Astrocyte (in vitro differentiated cells and primary cell): ENCODE measurements at places on chromosomes 3 and 15.

- DNase-seq = no peak
These were observed 356.2 kb downstream of the OCA2 start for GRCh38 chr15:27742751-27743477.

DNA sequence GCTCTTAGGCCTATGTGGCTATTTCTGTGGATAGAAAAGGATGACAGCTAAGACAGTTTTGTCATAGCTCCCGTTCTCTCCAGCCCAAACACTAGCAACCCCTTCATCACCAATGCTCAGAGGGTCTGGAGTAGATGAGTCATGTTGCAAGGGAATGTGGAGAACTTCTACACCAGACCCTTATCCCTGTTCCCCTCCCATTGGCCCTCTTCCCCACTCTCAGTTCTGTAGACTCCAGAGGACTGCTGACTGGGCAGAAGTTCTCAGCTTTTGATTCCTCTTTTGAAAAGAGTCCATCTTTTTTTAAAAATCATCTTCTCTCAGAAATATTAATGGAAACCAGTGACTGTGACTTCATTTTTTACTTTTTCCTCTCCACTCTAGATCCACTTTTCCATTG lies 2.4 kb upstream of the MYZAP start:
- DNase-seq = no peak

- no peak for DNase-seq
These were observed 4.5 kb downstream of the NOX5 start for GRCh38 chr15:69018951-69019350.

DNA sequence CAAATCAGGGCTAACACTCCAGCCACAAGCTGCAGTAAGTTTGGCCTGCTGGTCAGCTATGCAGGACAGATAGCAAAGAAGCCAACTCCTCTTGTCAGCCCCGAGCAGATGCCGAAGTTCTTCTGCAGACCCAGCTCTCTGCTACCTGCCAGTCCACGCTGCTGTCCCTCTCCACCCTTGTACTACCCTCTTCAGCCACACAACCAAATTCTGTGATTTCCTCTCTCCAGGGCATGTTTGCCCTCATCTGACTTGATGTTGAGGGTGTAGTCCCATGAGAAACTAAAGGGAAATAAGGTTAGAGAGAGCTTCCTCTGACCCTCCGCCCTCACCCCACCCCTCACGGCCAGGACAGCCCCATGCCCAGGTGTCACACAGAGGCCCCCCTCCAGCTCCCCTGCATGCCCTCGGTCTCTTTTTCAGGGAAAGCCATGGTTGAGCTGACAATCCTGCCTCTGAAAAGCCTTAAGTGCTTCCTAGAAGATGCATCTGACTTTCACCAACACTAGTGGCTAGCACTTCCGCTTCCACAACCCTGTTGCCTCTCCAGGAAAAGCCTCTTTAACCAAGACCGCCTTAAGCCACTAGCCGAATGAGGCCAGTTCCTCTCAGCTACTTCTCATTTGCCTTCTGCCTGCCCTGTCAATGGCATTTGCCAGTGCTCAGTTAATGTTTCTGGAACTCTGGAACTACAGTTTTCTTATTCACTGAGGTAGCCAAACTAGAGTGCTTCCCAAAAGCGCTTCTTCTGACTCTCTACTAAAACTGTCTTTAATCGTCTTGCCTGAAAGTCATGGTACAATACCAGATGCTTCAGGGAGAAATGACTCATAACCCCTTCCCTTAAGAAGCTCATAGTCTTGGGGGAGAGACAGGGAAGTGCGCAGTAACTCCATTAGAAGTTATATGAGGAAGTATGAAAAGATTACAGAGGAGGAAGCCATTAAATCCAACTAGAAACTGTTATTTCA lies 300.4 kb upstream of the STT3B start:
- peak; percentile 21 for DNase-seq

DNA sequence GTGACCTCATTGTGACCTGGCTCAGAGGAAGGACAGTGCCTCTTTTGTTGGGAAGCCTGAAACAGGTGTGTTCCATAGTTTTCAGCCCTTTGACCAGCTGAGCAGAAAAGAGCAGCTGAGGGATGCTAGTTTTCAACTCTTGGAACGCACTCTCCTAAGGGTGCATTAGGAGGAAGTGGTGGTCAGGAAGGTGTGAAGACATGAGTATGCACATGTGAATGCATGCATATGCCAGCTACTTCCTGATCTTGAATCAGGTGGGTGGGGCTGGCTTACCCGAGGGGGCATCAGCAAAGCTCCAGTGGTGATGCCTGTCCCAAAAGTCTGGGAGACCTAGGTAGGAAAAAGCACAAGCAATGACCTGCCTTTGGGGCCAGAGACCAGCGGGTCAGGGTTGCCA lies 23.3 kb upstream of the CEMIP start:
- DNase-seq = no peak

DNA sequence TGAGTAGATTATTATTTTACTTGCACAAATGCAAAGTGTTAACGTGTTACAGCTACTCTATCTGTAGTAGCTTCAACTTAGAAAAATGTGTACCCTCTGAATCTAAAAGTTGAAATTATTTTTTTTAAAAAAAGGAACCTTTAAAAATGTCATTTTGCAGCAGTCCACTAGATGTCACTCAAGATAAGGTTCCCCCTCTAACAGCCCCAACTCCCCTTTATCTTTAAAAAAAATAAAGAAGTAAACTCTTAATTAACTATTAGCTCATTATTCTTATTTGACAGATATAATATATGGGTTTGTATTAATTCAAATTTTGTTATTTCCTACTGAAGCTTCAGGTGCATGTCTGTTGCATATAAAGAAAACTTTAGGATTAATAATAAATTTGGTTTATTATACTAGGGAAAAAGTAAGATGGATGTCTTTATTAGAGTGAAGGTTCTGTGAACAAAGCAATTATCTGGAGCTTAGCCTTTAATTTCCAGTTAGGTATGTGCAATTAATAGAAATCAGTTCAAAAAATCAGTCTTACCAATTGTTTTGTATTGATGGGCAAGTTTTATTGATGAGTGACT lies 288.5 kb downstream of the VGLL3 start:
- DNase-seq = no peak

DNA sequence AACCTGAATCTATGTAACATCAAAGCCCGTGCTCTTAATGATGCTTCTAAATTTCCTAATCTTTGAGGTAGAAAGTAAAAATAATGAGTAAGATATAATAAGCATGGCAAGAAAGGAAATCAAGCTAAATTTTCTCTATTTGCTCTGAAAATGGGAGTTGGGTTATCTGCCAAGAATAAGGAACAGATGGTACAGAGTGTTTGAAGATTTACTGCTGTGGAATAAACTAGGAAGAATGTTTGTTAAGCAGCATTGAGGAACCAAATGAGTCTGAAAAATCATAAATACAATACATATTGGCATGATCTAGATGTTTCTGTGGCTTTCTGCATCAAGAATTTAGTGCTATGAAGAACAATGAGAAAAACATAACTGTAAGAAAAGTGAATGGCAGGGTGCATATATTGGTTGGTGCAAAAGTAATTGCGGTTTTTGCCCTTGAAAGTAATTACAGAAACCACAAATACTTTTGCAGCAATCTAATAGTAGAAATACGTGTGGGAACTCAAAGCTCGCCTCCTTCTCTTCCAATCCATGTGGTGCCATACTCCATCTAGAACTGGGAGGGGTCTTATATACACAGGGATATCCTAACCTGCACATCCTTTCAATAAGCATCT lies 87.6 kb downstream of the SUCNR1 start:
- DNase-seq = no peak

DNA sequence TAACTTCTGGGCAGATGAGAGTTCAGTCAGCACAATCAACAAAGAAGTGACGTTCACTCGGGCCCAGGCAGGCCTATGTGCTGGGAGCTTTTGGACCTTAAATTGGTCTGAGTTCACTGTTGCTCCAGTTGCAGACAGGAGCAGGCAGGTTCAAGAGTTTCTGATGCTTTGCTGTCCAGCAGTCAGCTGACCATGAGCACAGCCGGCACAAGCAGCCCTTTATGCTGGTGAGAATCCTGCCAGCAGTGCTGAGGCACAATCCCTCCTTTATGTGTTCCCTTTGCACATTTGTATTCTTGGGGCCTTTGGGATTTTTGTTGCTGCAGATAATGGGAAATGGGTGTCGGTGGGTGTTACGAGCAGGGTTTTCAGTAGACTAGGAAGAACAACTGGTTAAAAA lies 81.2 kb upstream of the GOLGA8J start:
- DNase-seq = no peak

- no peak for DNase-seq
These were observed 26.4 kb downstream of the MESP1 start for GRCh38 chr15:89724621-89725020.

GRCh38 chr3:38960953-38961622 lies 90.7 kb downstream of the SCN11A start:
- peak; percentile 18 for DNase-seq

DNA sequence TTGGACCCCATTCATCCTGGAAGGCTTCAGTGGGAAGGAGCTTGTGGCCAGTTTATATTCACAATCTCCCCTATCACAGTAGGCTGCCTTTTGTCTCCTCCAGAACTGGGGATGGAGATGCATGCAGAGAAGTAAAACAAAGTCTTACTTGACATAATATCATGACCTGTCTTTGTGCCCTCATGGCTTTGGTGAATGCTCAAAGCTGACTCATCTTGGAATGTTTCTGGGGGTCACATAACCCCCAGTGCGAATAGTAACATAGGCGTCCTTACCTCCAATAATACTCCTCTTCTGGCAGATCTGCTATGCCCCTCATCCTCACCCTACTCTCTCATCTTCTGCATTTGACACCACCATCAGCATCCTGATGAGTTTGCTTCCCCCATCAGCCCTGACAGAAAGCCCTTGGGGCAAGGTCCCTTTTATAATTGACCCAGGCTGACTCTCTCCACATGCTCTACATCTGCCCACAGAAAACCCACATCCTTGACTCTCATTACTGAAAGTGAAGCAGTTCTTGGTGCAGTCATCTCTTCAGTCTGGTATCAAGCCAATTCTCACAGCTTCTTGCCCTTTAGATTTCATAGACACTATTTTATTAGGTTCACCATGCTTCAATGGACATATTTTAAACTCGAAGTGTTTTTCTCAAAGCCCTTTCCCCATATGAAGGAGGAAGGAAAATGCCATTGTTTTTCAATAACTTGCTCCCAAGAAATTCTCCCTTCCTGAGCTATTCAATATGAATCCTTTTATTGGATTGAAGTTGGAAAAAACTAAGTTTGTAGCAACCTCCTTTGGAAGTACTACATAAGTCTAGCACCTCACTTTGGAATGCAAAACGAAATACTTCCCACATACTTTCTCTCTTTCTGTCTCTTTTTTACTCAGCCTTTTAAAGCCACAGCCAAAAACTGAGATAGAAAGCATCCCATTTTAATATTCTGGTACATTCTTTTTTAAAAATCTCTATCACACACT lies 36.6 kb downstream of the OSTN start:
- peak; percentile 46 for DNase-seq

GRCh38 chr15:25332306-25332705 lies 106.5 kb downstream of the UBE3A start:
- no peak for DNase-seq

GRCh38 chr15:90599644-90600043 lies 69.9 kb downstream of the CRTC3 start:
- DNase-seq = no peak

DNA sequence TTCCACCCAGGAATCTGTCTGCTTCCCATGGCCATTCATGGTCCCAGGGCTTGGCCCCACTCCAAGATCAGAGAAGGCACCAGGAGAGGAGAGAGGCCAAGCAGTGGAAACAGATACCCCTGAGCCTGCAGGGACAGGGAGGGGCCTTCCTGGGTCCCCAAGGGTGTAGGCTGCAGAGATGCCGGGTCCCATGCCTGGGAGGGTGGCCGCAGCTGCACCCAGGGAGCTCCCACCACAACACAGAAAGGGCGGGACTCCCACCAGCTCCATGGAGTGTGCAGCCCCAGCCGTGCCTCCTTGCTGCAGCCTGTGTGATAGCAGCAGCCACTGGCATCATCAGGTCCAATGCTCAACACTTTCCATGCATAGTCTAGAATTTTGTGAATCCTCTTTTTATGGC lies 331.5 kb downstream of the UACA start:
- DNase-seq = no peak

DNA sequence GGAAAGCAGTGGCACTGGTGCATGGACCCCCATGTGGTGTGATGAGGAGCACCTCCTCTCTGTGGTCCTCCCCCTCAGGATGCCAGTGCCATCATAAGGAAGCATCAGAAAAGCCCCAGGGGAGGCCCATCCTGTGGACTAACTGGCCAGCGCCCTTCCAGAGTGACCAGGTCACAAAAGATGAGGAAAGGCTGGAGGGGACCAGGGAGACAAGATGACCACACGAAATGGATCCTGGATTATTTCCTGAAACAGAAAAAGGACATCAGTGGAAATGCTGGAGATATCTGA lies 56.4 kb downstream of the TPRA1 start:
- DNase-seq = no peak

DNA sequence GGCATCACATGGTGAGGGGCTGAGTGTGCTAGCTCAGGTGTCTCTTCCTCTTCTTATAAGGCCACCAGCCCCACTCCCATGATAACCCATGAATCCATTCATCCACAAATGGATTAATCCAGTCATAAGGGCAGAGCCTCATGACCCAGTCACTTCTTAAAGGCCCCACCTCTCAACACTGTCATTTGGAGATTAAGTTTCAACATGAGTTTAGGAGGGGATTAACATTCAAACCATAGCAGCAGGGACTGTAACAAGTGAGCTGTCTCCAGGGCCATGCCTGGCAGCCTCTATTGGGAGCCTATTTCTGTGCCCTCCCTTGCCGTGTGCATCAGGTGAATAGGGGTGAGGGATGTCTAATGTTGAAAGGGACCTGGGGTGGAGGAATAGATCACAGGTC lies 77.5 kb downstream of the CHRD start:
- no peak for DNase-seq

DNA sequence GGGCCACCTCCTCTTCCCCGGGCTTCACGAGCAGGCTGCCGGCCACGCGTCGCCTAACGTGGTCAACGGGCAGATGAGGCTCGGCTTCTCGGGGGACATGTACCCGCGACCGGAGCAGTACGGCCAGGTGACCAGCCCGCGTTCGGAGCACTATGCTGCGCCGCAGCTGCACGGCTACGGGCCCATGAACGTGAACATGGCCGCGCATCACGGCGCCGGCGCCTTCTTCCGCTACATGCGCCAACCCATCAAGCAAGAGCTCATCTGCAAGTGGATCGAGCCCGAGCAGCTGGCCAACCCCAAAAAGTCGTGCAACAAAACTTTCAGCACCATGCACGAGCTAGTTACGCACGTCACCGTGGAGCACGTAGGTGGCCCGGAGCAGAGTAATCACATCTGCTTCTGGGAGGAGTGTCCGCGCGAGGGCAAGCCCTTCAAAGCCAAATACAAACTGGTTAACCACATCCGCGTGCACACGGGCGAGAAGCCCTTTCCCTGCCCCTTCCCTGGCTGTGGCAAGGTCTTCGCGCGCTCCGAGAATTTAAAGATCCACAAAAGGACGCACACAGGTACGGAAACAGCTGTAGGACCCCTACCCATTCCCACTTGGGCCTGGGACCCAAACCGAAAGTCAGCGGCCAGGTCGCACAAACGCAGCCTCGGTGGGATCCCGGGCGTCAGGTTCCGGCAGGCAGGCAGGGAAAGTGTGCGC lies 1.5 kb downstream of the ZIC1 start:
- DNase-seq = peak; percentile 61

DNA sequence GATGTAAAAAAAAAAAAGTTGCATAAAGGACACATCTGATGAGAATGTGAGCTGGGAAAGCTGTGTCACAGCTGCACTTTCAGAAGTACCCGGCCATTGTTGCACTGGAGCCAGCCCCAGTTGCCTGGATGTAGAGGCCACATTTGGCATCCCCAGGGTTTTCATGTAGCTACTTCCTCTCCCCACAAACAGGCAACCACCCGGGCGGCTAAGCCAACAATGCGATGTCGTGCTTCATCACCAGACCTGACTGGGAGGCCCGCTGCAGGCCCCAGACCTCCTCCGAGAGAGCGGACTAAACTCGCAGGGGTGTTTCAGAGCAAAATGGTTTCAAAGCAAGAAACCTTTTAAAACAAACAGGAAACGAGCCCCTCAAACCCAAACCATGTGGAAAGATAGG lies 142.3 kb downstream of the TMCO5A start:
- DNase-seq = no peak
